ENCODE measurements at places on chromosomes 1 and 21. TPM values are rescaled to one million over a fixed set of nuclear protein-coding genes. Genes with fewer than 3 reads are reported as not detected.

GRCh38 chr1:118264343-118264742 lies 79.3 kb upstream of the SPAG17 start:
- no peak for DNase-seq

DNA sequence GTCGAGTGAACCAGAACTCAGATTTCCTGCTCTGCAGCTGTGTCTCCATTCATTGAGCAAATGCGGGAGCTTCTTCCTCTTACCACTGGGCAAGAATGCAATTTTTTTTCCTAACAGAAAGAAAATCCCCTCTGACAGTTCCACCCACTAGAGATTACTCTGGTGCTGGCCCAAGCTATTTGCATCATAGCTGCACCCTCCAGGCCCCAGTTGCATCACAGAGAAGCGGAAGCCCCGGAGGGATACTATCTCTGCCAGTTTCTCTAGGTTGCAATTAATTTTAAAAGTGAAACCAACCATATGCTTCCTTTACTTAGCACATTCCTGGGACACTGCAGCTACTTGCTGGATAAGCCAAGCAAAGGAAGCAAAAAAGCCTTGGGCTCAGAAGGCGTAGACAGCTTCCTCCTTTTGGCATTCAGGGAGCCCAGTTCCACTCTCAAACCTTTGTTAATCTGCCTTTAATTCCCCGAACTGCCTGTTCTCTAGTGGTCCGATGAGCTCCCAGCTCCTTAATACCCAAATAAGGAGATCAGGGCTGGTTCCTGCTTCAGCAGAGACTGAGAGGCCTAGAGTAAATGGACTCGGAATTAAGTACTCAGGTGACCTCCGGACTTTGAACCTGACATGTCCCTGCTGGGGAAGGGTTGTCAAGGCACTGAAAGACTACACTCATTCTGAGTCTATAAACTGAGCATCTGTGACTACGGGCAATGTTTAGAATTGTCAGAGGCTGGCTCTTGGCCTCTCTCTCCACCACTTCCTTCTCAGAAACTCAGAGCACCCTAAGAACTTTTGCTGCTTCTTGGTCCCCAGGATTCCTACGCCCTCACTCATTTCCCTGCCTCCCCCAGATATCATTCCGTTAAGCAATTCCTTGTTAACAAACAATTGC lies 72.5 kb upstream of the TNFSF18 start:
- no peak for DNase-seq

DNA sequence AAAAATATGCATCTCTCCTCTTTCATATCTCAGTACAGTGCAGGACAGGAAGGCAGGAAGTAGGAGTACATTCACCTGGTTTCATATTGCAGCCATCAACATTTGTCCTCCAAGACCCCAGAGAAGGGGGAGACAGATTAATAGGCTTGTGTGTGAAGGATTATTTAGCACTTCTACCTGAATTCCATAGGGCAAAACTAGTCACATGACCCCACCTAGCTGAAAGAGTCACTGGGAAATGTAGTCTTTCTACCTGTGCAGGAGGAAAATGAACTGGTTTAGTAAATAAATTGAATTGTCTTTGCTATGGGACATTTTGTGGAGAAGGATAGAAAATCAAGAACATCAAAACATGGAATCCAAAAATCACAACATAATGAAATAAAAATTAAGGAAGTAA lies 13.9 kb upstream of the TRIM33 start:
- DNase-seq: no peak

DNA sequence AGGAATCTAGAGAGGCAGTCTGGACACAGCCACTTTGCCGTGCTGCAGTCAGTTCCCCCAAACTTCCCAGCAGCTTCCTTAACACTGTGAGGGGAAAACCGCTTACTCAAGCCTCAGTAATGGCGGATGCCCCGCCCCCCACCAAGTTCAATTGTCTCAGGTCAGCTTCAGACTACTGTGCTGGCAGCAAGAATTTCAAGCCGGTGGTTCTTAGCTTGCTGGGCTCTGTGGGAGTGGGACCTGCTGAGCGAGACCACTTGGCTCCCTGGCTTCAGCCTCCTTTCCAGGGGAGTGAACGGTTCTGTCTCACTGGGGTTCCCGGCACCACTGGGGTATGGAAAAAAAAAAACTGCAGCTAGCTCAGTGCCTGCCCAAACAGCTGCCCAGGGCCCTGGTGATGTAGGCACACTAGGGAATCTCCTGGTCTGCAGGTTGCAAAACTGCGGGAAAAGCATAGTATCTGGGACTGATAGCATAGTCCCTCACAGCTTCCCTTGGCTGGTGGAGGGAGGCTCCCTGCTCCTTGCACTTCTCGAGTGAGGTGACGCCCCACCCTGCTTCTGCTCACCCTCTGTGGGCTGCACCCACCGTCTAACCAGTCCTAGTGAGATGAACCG lies 23.7 kb upstream of the HFM1 start:
- DNase-seq: no peak

DNA sequence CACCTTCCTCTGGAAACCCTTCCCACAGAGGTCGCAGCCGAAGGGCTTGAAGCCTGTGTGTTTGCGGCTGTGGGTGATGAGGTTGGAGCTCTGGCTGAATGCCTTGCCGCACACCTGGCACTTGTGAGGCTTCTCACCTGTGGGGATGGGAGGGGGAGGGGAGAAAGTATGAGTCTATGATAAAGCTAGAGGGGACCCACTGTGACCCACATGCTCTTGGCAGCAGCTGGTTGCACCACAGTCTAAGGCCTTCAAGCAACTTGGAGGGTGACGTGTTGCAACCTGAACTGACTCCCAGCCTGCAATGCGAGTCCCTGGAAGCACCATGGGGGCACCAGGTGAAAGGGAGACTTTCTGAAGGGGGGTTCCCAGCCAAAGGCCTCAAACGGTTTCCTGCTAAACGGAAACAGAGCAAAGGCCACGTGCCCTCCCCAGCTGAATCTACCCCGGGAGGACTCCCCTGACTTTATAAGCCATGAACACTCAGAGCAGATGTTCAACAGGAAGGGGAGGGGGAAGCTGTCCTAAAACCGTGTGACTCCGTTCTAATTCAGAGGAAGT lies 10.6 kb downstream of the GFI1 start:
- DNase-seq: peak; percentile 84

OR14C36 gene
- total RNA-seq: not detected

Data from activated CD4-positive, alpha-beta T cell treated with anti-CD3 and anti-CD28 coated beads for 36 hours (primary cell).